ENCODE measurements at places on chromosomes 11 and 22.

DNA sequence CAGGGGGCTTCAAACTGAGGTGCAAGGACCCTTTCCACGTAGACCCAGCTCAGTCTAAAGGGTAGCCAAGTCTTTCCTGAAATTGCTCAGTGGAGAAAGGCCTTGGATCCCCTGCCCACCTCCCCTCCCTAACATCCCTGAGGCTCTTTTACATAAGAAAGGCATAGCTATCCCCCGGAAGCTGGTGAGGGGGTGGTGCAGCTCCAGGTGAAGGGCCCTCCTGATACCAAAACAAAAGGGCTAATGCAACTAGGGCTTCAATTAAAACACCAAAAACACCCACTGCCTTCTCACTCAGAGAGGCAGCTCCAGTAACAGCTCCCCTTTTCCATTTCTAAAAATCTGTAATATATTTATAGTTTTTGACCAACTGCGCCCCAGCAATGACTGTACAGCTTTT, 5.8 kb downstream of the SHANK2 start:
- no peaks in the 10 kb centered on the region for H3K27me3 ChIP-seq
- no peaks in the 10 kb centered on the region for H3K36me3 ChIP-seq
- no peak overlapping the region for H3K4me3 ChIP-seq
- no peak overlapping the region for H3K27ac ChIP-seq

DNA sequence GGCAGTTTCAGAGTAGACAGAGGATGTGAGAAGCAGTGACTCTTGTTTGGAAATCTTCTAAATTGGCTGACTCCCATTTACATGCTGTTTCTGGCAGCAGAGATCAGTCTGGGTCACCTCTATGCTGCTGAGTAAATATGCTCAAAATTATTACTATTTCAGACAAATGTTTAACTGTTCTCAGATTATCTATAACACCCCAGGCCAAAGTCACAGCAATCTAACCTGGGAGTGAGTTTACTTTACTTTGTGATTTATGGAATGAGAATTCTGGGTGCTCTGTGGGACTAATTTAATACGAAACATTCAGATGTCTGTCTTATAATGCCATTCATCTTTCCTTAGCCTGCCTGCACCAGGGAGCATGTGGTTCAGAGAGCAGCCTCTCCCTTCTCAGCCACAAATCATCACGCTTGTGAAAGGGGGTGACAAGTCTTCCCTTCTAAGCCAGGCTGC, 282.5 kb upstream of the MPPED2 start:
- H3K27me3 ChIP-seq = no peaks in the 10 kb centered on the region
- no peaks in the 10 kb centered on the region for H3K4me1 ChIP-seq
- no peaks in the 10 kb centered on the region for H3K36me3 ChIP-seq
- H3K4me3 ChIP-seq = no peak overlapping the region
- no peak for DNase-seq
- no peak overlapping the region for H3K27ac ChIP-seq

DNA sequence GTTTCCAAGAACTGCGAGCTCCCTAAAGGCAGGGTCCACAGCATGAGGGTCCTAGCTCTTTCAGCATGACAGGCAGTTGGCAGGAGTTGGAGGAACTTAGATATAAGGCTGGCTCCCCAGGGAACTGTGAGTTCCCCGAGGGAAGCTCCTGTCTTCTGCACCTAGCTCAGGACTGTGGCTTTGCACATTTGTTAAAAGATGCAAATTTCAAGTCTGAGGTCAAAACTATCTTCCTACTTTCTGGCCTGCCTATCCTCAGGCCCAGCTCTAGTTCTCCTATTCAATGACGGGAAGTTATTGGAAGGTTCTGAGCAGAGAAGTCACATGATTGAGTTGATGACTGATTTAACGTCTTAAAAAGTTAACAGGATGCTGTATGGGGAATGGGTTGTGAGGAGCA, 11.7 kb upstream of the UCP3 start:
- H3K4me1 ChIP-seq = no peaks in the 10 kb centered on the region
- no peak for DNase-seq
- no peak overlapping the region for H3K4me3 ChIP-seq
- no peaks in the 10 kb centered on the region for H3K27me3 ChIP-seq

GRCh38 chr11:132718711-132719671, 813.3 kb downstream of the OPCML start:
- DNase-seq = no peak
- no peaks in the 10 kb centered on the region for H3K4me1 ChIP-seq
- no peaks in the 10 kb centered on the region for H3K36me3 ChIP-seq

DNA sequence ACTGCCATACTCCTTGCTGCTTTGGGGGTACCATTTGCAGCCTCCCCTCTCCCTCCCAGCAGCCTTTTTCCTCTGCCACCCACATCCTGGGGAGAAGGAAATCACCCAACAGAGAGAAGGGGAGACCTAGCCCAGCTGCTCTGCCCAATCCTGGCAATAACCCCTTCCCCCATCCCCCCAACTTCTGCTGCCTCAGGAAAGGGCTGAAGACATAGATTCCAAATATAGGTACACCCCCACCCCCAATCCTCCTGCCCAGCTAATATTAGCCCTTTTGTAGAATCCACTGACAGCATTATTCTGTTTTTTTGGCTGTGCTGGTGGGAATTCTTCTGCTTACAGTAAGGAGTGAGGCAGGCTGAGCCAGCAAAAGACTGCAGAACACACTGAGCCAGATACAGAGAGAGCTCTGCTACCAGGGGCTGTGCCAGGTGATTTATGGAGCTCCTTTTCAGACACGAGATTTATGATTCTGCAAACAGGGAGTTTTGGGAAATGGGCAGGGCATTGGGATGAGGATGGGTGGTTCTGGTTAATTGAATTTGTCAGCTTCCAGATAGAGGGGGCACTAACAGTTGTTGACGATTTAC, 164.0 kb downstream of the TENM4 start:
- H3K4me3 ChIP-seq = no peak overlapping the region
- H3K27me3 ChIP-seq = no peaks in the 10 kb centered on the region
- no peak for DNase-seq
- no peaks in the 10 kb centered on the region for H3K36me3 ChIP-seq
- H3K4me1 ChIP-seq = no peaks in the 10 kb centered on the region

DNA sequence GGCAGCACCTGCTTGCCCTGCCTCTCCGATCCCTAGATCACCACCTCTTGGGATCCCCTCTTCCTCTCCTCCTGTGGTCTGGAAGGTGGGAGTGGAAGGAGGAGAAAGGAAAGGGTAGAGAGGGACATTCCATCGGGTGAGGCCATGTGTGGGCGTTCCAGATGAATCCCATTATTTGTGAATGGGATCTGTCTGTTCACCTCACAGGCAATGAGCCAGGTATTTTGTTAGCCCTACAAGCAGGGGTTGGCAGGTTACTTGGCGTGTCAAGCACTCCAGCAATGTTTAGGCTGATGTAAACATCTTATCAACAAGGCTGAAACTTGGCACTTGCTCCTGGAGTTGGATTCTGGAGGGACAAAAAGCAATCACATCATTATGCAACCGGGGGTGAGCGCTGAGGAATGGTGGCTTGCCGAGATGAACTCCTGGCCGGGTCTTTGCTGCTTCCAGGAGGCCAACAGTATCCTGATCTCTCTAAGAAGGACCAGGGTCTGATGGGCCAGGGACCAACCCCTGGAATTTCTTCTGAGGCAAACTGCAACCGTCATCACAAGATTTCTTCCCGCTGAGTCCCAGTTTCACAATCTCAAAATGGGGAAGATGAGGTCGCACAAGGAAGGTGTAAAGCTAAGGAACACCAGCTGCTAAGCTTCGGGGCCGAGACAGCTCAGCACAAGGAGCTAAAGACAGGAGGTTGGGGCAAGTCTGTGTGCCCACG, 7.8 kb downstream of the ADAMTS8 start:
- no peak overlapping the region for H3K4me3 ChIP-seq
- no peak overlapping the region for H3K27ac ChIP-seq
- DNase-seq = peak; percentile 46
- H3K36me3 ChIP-seq = no peaks in the 10 kb centered on the region

- no peak overlapping the region for H3K27ac ChIP-seq
- DNase-seq = no peak
- H3K36me3 ChIP-seq = no peaks in the 10 kb centered on the region
These were observed 44.3 kb upstream of the TTC12 start for GRCh38 chr11:113270080-113270479.

DNA sequence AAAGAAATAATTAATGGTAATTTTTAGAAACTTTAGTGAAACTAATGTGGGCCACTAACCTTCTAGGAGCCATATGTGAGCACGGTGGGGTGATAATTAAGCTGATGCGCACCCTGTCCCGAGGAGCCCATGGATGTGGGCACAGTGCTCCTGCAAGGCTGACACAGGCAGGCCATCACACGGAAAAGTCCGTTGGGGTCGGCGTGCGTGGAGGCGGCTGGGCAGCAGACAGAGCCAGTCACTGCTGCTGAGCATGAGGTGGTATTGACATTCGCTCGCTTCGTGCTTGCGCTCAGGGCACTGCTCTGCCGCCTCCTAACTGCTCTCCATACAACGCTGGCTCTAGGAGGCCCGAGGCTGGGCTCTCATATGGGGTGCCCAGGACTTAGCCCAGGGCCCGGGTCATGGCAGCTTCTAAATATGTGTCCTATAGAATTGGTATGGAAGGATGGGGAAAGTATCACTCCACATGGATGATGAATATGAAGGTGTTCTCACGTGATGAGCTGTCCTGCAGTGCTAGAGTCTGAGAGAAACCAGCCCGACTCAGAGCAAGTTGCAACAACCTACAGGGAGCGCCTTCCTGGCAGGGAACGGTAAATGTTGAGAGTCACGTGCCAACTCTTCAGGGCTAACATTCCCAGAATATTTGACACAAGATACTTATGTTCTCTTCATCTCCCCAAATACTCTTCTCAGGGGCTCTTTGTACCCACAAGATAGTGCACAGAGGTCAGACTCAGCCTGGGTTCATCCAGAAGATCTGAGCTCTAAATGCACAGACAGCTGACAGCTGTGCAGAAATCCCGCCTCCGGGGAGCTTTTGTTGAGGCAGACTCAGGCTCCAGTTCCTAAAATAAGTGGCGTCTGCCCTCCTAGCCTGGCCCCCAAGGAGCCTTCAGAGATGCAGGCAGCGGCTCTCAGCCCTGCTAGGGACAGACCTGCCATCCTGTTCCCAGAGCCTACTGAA, 50.6 kb upstream of the ARFGAP3 start:
- H3K4me1 ChIP-seq = peaks cover 7% of the 10 kb centered on the region
- peak overlapping the region; percentile 53 for H3K27ac ChIP-seq

DNA sequence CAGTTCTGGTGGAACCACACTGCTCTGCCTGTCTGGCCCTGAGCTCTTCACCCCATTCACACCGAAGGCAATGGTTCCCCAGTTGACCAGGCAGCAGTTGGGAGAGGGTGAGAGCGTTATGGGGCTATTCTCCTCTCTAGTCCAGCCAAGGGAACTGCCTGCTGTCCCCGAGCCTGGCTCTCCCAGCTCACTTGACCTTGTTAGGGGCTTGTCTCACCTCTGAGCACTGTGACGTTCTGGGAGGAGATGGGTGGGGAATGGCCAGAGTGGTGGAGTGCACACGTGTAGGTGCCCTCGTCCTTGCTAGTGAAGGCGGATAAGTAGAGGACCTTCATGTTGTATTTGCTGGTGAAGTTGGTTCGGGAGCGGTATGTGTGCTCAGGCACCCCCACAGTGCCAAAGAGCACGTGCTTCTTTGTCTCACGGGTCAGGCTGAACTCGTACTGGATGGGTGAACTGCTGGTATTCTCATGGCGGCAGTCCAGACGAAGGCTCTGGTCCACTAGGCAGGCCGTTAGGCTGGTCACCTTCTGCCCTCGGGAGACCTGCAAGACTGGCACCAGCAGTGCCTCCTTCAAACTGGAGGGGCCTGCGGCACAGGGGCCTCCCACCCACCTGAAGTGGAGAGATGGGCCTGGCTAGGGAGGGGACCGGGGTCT, 3.0 kb downstream of the THY1 start:
- no peaks in the 10 kb centered on the region for H3K27me3 ChIP-seq
- no peak for DNase-seq
- H3K36me3 ChIP-seq = no peaks in the 10 kb centered on the region
- no peak overlapping the region for H3K27ac ChIP-seq
- no peaks in the 10 kb centered on the region for H3K4me1 ChIP-seq
- H3K4me3 ChIP-seq = no peak overlapping the region

- DNase-seq = peak; percentile 27
- no peaks in the 10 kb centered on the region for H3K4me1 ChIP-seq
- H3K27me3 ChIP-seq = no peaks in the 10 kb centered on the region
- H3K36me3 ChIP-seq = no peaks in the 10 kb centered on the region
These were observed 22.3 kb downstream of the SHANK3 start for GRCh38 chr22:50694766-50695420.

DNA sequence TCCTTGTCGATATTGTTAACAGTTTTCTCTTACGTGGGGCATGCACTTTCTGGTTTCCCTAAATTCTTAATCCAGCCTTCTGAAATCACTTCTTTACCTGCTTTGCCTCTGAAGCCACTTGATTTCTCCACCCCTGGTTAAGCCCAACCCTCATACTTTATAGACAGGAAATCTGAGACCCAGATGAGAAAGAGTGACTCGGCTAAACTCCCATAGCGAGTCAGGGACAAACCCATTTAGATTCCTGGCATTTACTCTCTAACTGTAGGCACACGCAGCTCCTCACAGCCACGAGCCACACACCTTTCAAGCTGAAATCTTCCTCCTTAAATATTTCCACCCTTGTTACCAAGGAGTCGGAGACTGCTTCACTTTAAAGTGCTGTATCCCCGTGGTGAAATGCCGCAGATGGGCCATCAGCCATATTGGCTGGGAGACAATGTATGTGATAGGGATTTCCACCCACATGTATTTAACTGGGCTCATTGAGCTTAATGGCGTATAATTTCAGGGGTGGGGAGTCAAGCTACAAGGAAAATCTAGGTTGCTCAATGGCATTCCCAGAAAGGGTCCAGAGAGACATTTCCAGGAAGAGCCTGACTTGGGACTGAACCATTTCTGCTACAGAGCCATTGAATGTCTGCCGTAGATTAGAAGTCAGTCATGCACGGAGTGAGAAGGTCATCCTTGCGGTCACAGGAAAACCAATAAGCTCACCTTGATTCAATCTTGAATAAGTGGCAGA, 49.9 kb upstream of the GRK3 start:
- H3K27me3 ChIP-seq = no peaks in the 10 kb centered on the region
- H3K27ac ChIP-seq = no peak overlapping the region
- no peak for DNase-seq
- no peaks in the 10 kb centered on the region for H3K36me3 ChIP-seq

DNA sequence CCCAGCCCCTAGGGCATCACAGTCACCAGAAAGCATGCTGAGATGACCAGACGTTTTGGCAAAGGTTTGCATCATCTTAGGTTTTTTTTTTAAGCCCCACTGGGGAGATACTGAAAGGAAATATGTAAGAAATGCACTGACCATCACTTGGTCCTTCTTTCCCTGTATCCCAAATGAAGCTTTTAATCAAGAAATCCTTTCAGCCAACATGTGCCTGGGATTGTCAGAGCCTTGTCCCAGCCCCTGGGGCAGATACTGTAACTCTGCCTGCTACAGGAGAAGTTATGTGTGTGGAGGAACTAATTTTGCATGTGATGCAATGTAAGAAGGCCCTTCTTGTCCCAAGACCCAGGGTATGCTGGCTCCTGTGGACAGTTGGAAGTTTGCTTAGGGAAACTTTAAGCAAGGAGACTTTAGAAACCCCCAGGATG, 65.6 kb downstream of the PPFIBP2 start:
- H3K27ac ChIP-seq = no peak overlapping the region
- DNase-seq = peak; percentile 60
- H3K36me3 ChIP-seq = no peaks in the 10 kb centered on the region
- H3K27me3 ChIP-seq = no peaks in the 10 kb centered on the region
- H3K4me1 ChIP-seq = no peaks in the 10 kb centered on the region
